ENCODE measurements at places on chromosomes 3 and 15.
A peak's percentile ranks its signal among the peaks of the same experiment; 100 is the strongest.

- DNase-seq, result no peak
Observed at GRCh38 chr15:68391121-68391520, 40.8 kb downstream of the ITGA11 start.

GRCh38 chr3:194756791-194757325 lies 71.2 kb downstream of the FAM43A start:
- DNase-seq, result no peak

DNA sequence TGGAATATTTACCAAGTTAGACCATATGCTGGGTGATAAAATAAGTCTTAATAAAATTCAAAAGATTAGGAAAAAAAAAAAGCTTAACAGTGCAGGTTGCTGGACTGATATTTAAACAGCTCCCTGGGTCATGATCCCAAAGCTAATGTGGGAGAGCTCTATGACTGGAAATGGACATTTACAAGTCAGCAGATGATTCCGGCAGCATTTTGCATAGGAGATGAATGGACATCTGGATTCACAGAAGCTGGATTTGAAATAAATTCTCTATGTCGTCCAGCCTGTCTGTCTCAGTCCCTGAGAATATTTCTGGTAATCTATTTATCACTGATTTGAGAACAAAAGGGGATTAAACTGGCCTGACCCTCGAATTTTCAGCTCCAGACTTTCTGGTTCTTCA lies 52.3 kb upstream of the KLHL25 start:
- no peak for DNase-seq

DNA sequence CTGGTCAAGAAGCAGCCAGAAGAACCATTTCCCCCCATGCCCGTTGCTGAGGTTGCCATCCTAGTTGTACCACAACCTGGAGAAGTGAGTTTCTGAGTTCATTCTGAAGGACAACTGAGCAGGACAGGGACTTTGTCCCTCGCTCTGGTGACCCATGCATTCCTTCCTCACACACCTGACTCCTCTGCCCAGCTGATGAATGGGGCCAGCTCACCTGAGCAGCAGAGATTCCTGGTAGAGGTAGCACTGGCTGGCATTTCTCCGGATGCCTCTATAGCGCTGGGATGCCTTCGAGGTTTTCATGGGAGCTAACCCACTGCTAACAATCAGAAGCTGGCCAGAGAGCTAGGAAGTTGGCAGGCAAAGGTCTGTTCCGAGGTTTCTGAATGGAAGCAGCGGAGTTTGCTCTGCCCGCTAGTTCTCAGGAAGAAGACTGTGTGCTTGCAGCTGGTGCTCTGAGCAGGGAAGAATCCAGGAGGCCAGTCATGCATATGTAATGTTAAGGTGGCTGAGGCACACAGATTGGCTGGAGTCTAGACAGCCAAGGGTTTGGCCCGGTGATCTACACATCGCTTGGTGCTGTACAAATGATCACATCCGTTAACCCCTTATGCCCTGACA lies at the start of gene TMC3:
Gene TMC3 (minus strand): TSS at position 439 of the 621 bp plus-strand sequence. CDS start 136 bp downstream, at position 303.
- DNase-seq, result no peak

DNA sequence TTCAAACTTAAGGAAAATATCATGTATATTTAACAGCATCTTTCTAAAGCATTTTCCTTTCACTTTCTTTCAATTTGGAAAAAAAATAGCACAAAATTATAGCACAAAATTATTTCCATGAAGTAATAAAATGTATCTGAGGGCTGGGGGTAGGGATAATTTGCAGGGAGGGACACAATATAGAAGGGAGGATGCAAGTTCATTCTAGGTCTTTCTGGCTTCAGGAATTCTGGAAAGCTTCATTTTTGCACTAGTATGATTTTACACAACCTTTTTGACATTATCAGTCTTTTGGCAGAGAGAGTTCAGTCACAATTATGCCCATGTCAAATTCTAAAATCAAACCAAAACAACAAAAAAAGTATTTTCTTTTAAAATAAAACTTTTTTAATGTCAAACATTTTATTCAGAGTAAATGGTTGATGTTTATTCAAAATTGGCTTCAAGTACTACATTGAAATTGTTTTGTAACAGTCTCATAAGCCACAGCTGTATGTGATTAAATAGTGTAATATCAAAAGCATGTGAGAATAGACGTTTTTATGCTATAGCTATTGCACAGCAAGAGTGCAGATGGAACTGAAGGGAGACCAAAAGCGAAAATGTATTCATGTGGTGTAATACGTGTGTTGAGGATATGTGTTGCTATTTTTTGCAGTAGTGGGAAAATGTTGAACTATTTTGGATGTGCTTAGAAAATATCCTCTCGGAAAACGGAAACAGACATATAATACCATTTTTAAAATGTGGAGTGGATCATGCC lies 5.8 kb downstream of the RBMS3 start:
- DNase-seq, result no peak

DNA sequence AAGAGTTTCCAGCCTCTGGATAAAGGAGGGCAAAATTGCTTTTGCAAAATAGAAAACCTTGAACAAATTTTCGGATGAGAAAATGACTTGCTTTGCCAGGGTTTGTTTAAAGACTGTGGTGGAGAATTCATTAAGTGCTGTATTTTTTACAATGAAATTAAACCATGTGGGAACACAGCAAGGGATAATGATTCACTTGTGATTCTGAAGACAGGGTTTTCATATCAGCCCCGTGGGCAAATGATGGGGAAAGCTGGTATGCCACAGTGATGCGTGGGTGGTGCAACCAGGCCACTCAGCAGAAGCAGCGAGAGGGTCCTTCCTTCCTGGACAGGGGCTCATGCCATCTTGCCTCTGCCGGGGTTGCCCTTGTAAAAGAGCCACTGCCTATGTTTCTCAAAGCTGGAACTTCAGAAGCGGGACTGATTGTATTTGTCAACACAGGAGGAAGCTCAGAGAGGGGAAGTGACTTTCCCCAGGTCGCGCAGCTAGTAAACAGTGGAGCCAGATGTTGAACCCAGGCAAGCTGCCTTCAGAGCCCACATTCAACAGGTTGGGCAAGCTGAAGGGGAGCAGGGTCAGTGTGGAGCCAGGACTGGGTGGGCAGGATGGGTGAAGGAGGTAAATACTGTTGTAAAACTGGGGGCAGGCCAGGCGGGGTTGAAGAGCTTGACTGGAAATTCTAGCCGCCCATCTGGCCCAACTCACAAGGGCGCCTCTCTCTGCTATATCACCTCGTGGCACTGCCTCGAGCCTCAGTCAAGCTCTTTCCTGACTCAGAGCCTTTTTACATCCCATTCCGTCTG lies 79.1 kb downstream of the TOP2B start:
- DNase-seq, result no peak

DNA sequence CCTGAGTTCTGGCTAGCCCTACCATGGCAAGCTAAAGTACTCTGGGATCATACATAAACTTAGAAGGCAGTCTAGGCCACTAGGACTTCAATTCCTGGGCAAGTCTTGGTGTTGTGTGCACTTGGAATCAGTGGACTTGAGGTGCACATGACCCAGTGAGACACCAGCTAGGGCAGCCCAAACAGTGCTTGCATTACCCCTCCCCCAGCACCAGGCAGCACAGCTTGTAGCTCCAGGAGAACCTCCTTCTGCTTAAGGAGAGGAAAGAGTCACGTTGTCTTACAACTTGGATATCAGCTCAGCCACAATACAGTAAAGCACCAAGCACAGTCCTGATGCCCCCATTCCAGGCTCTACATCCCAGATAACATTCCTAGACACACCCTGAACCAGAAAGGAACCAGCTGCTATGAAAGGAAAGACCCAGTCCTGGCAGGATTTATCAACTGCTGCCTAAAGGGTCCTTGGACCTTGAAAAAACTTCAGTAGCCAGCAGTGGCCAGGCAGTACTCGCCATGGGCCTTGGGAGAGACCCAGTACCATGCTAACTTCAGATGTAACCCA lies 57.2 kb downstream of the MYO9A start:
- DNase-seq, result no peak

- DNase-seq, result peak; percentile 50
Observed at GRCh38 chr15:41487802-41488201, 5.9 kb upstream of the ITPKA start.

DNA sequence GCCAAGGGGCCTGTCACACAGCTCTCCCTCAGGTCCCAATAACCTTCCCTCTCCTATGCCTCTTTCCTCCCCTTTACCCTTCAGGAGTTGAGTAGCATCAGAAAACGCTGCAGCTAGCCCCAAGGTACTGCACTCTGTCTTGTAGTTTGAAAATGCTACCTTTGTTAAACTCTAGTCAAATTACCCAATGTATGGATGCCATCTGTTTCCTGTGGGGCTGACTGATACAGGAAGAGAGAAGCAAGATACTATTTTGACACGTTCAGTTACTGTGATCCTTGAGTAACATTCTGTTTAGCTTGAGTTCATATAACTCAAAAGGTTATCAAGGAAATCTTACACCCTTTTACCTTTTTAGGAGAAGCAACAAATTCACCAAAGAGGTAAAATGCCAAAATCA lies 493.1 kb downstream of the FHIT start:
- DNase-seq, result no peak

GRCh38 chr3:167067787-167068161 lies 312.3 kb downstream of the ZBBX start:
- no peak for DNase-seq

GRCh38 chr15:91946075-91946474 lies 92.6 kb downstream of the SLCO3A1 start:
- no peak for DNase-seq

DNA sequence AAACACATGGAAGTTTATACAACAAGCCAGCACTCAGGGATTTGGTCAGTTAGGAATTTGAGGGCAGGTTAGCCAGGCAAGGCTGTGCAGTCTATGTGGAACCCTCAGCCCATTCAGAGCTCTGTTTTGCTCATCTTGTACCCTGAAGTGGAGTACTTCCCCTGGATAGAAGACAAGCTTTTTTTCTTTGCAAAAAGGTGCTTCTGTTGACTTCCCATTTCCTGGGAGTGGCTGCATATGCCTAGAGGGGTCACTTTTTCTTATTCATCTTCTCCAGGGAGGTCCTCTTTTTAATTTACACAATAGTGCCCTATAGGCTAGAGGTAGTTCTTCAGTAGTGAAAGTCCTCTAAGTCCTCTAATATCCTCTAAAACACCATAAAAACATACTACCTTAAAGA lies 225.0 kb upstream of the P2RY1 start:
- no peak for DNase-seq
